ENCODE measurements at places on chromosomes 3 and 15.

DNA sequence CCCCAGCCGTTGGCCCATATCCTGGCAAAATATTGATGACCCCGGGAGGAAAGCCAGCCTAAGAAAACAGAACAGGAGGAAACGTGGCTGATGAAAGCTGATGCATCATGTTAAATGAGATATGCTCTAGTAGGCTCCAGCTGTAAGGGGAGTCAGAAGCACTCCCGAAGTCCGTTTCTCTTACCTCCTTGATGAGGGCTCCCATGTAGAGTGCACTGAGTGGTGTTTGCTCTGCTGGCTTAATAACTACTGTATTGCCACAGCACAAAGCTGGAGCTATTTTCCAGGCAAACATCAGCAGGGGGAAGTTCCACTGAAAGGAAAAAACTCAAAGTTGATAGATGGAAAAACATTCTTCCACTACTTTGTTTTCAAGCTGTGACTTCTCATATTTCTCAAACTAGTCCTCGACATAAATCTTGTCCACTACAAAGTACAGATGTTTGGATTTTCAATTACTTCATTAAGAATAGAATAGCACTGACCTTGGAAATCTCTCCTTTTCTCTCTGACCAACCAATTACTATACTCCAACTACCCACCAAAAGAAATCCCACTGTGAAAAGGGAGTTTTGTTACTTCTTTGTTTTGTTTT lies 72.7 kb downstream of the ALDH1A2 start:
- DNase-seq, result no peak

- DNase-seq, result no peak
These were observed 18.1 kb upstream of the SMCO1 start for GRCh38 chr3:196533260-196533681.

DNA sequence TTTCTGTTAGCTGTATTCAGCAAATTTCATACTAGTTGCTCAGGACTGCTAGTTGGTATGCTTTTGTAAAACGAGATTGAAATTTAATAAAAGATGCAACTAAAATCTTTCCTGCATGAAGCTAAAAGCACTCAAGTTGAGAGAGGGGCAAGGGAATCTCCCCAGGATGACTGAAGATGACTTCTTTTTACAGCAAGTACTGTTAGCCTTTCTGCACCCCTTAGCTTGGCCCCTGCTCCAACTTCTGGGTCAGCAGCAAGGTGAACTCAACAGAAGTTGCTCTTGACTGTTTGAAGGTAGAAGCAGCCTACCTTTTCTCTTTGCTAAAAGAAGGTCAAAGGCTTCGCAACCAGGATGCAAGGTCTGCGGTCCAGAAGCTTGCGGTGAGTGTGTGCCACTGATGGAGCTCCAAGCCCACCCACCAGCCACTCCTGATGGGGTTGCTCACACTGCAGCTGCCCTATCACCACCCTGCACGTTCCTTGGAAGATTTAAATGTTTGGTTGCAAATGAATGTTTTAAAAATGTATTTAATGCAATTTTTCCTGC lies 32.5 kb downstream of the NME9 start:
- DNase-seq, result no peak

GRCh38 chr3:139414608-139415224 lies 25.3 kb upstream of the COPB2 start:
- DNase-seq, result no peak

DNA sequence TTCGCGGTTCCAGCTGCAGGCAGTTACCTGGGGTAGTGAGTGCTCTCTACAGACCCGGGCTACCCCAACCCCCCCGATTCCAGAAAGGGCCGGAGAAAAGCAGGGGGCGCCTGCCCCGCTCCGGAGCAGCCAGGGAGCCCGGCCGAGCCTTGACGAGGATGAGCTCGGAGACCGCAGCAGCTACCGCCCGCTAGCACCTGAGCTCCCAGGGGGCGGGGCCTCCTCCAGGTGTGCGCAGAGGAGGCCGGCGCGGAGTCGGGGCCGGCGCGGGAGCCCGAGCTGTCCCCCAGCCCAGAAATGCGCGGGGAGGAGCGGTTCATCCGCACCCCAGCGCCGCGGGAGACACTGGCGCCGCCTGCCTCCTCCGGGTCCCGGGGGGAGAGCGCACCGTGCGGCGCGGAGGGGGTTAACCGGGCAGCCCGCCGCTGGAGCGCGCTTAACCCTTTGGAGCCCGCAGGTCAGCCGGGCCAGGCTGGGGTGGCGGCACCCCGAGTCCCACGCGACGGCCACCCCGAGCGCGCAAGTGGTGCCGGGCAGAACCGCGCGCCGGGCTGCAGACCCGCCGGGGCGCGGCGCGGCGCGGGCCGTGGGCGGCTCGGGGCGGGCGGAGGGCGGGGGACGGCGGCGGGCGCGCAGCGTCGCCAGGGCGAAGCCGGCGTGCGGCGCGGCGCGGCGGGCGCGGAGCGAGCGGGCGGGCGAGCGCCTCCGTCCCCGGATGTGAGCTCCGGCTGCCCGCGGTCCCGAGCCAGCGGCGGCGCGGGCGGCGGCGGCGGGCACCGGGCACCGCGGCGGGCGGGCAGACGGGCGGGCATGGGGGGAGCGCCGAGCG lies at the start of gene CACNA1D:
Gene CACNA1D, plus strand, starts transcription at position 649 of the 829 bp plus-strand sequence. CDS start 556 bp downstream, outside the sequence.
- DNase-seq, result no peak

- no peak for DNase-seq
These were observed 9.5 kb upstream of the NR2F2 start for GRCh38 chr15:96320703-96321638.

DNA sequence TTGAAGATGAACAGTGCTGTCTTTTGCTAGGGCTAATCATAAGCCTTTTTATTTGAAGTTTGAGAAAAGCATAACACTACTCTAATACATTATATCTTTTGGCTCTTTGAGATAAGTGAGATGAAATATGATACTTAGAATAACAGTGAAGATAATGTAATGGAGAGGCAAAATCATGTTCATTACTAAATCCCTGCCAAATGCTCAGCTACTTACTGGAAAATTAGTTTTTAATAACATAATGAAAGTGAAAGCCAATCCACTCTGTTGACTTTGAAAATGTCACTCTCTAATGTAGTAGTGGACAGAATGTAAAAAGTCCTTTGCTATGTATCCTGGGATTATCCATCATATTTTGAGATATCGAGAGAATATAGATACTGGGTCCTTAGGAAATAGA lies 35.9 kb upstream of the MYH15 start:
- DNase-seq, result no peak

GRCh38 chr15:29724026-29724425 lies 98.2 kb downstream of the TJP1 start:
- no peak for DNase-seq

DNA sequence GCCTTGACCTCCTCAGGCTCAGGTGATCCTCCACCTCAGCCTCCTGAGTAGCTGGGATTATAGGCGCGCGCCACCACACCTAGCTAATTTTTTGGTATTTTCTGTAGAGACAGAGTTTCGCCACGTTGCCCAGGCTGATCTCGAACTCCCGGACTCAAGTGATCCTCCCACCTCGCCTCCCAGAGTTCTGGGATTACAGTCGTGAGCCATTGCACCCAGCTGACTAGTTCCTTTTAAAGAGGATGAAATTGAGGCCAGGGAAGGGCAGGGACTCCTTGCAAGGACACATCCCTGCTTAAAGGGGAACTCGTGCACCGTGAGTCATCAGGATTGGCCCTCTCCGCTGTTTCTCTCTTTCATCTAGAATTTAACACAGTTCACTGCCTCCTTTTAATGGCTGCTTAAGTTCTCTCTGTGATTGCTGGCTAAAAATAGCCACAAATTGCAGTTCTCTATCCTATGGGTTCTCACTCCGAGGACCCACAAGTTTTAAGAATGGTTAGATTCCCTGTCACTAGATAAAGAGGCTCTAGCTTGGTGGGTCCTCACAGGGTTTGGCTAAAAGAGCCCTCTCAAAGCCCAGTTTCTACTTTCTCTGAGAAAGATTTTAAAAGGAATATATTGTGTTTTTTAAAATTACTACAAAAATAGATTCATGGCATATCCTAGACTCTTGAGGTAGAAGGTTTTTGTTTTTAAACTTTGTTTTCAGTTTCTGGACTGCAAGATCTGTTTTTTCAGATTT lies 1.4 kb downstream of the CRTAP start:
- peak; percentile 78 for DNase-seq

- no peak for DNase-seq
These were observed 3.6 kb downstream of the RNF168 start for GRCh38 chr3:196499807-196500524.

GRCh38 chr3:21839592-21839991 lies 88.6 kb upstream of the ZNF385D start:
- DNase-seq, result no peak

DNA sequence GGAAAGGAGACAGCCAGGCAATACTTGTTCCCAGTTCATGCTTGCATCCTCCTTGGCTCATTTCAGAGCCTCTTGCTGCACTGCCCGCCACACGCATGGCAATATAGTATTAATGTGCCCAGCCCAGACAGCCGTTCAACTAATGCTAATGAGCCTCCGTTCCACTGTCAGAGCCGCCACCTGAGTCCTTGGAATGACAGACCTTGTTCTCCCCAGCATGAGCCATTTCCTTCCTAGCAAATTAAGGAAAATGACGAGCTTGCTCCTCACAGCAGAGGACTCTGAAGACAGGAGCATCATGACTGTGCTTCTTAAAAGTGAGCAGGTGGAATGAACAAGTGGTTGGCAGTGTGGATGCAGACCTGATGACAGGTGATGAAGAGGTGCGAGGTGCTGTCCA lies 10.8 kb upstream of the LRRC15 start:
- no peak for DNase-seq

DNA sequence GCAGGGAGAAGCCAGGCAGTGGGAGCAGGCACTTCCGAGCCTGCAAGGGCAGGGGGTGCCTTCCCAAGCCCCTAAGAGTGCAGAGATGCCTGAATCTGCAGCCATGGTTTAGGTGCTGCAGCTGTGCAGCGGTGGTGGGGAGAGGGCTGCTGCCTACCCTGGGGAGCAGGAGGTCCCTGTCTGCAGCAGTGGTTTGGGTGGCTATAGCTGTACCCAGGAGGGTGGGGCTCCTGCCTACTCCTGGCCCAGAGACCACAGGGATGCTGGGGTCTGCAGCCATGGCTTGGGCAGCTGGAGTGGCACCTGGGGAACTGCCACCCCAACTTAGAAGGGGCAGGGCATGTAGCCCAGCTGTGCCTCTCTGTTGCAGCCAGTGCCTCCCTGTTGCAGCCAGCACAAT lies 488.1 kb upstream of the THBS1 start:
- DNase-seq, result no peak

DNA sequence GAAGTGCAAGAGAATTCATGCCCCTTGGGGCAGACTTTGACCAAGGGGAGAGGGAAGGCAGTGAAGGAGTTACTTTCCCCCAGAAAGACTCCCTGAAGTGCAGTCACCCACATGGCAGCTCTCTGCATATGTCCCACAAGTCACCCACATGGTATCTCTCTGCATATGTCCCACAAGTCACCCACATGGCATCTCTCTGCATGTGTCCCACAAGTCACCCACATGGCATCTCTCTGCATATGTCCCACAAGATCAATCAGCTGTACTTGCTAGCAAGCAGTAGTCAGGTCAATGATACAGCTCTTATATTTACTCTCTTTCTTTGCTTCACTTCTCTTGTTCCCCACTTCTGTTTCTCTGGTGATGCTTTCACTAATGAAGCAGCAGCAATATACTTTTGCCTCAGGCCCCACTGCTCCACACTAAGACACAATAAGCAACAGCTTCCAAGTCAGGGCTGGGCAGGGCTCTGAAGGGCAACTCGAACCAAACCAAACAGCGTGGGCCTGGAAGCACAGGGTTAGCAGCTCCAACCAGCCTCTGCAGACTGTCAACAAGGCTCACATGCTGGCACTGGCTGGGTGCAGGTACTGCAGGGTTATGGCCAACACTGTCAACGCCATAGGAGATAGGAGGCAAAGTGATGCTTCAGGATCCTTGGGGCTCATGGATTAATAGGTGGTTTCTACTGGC lies 46.7 kb downstream of the THBS1 start:
- no peak for DNase-seq

- DNase-seq, result no peak
These were observed 99.1 kb downstream of the SSR3 start for GRCh38 chr3:156455839-156456238.

DNA sequence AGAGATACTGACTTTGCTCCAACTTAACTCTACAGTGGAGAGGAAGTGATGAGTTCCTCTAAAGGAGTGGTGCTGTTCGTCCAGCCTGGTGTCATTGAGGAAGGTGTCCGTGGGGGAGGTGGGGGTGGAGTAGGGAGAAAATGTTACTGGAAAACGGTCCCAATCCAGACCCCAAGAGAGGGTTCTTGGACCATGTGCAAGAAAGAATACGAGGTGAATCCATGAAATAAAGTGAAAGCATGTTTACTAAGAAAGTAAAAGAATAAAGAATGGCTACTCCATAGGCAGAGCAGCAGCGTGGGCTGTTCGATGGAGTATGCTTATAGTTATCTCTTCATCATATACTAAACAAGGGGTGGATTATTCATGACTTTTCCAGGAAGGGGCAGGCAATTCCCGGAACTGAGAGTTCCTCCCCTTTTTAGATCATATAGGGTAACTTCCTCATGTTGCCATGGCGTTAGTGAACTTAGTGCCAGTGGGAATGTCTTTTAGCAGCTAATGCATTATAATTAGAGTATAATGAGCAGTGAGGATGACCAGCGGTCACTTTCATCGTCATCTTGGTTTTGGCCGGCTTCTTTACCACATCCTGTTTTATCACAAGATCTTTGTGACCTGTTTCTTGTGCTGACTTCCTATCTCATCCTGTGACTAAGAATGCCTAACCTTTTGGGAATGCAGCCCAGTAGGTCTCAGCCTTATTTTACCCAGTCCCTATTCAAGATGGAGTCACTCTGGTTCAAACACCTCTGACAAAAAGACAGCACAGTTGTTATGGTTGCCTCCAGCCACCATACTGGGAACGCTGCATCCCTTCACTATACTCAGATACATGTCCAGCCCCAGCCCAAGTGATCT lies 38.6 kb downstream of the CLEC3B start:
- no peak for DNase-seq

GRCh38 chr3:49654955-49655556 lies 19.1 kb upstream of the APEH start:
- DNase-seq, result no peak

- DNase-seq, result peak; percentile 26
These were observed 3.0 kb downstream of the SLC51A start for GRCh38 chr3:196219194-196219969.

DNA sequence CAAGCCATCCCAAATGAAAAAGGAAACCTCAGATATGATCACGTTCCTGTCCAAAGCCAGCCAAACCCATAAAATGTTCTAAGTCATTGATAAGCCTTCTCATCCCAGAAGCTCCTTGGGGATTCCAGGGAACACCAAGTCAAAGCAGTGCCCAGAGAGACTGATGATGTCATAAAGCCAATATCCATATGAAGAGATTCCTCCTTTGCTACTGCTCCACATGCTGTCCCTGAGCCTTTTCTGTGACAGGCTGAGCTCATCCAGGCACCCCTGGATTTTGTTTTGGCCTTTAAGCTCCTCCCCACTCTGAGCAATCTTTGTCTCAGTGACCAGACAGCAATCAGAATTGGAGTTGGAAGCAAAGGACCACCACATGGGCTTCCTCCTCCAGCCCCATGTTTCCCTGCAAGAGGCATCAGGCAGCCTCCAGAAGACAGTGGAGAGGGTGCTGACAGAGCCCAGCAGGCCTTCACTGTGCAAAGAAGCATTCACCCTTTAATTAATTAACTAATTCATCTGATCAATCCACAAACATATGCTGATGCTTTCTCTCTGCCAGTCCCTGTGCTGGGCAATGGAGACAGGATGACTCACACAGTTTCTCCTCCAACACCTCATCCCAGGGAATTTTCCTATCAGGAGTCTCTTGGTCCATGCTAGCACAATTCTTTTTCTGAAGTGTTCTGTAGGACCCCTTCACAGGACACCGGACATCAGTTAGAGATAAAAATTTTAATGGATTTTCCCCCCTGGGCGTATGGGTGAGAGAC lies 25.0 kb downstream of the MEX3B start:
- DNase-seq, result no peak

GRCh38 chr3:32994045-32994444 lies 42.6 kb downstream of the CCR4 start:
- DNase-seq, result peak; percentile 66
